ENCODE measurements at places on chromosomes 1 and 21. TPM values are rescaled to one million over a fixed set of nuclear protein-coding genes. Genes with fewer than 3 reads are reported as not detected.

Gene PCNT
- polyA plus RNA-seq = 66.6 TPM

DNA sequence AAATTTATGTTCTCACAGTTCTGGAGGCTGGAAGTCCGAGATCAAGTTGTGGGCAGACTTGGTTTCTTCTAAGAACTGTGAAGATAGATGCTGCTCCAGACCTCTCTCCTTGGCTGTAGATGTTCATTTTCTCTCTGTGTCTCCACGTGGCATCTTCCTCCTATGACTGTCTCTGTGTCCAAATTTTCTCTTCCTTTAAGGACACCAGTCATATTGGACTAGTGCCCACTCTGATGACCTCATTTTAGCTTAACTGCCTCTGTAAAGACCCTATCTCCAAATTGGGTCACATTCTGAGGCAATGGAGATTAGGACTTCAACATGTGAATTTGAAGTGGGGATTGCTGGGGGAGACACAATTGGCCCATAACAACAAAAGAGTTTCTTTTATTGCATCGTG lies 125.3 kb upstream of the ETS2 start:
- DNase-seq = no peak

GRCh38 chr1:35030756-35031446 lies 844 bp downstream of the ZMYM6 start:
- DNase-seq = peak; percentile 5

GRCh38 chr1:30262158-30262557 lies 461.2 kb downstream of the MATN1 start:
- no peak for DNase-seq

GRCh38 chr1:17119076-17119772 lies at the start of gene PADI2:
PADI2 (minus strand) TSS chr1:17119451; CDS start chr1:17119371, 80 bp downstream.
- DNase-seq = no peak

DNA sequence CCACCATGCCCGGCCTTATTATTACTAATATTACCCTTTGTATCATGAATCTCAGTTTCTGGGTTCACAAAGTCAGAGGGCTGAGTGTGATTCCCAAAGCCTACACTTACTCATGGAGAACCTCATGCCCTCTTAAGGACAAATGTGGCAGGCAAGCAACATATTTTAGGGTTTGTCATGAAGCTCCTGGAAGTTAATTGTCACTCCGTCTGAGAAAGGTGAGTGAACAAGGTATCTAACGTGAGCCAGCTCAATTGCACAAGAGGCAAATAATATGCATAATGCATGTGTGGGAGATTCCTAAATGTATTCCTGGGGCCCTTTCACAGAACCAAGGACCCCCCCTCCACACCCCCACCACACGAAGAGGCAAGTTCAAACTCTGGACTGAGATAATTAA lies 10.1 kb upstream of the TIAM1 start:
- no peak for DNase-seq

DNA sequence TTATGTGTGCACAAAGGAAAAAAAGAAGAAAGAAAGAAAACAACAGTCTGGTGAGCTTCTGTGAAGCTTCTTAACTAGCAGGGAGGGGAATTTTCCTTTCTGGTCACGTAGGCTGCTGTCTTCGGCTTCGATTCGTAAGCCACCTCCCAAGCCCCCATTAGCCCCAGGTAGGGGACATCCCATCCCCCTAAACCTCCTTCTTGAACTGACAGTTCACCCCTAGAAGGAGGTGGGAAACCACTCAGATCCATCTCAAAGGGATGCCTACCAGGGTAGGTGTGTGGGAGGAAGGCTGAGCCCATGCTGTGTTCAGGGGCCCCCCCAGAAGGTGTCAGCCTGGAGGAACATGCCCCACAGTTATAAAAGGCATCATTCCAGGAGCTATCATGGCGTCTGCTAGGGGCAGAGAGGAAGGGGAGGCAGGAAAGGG lies 25.8 kb downstream of the CD247 start:
- no peak for DNase-seq

- no peak for DNase-seq
Observed at GRCh38 chr21:17416139-17416538, 96.7 kb upstream of the CXADR start.
